ENCODE measurements at places on chromosomes 2 and 18.
A peak's percentile ranks its signal among the peaks of the same experiment; 100 is the strongest.

DNA sequence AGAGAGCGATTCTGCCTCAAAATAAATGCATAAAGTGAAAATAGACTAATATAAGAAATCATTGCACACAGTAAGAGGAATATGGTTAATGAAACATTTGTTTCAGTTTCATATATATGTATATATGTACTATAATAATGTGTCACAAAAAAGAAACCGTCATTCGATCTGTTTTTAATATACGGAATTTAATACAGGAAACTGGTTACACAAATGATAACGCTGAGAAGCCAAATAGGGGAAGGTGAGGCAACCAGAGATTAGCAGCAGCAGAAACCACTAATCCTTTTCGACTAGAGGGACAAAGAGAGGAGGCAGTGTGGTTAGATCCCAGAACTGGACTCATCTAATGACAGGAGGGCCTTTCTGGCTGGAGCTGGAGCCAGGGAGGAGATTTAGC lies 64.2 kb upstream of the GREB1L start:
- no peak for DNase-seq

GRCh38 chr2:227228061-227228667 lies 63.7 kb downstream of the COL4A3 start:
- DNase-seq, result no peak

- no peak for DNase-seq
Observed at GRCh38 chr2:134852518-134852917, 14.1 kb downstream of the ACMSD start.

DNA sequence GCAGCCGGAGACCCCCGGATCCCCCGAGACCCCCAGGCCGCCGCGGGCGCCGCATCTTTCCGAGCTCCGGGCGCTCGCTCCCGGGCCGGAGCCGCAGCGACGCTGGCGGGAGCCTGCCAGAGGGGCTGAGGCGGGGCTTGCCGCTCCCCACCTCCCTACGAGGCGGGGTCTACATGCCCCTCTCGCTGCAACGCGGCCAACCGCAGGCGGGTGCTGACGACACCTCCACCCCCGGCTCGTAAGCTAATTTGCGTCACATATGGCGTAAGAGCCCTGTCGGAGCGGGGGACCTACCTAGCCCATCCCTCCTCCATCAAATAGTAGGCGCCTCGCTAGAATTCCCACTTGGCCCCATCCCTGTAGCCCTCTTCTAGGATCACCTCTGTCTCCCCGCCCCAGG lies at the start of gene PTPRN:
Gene PTPRN, minus strand, starts transcription at position 124 of the 400 bp plus-strand sequence. Its CDS starts 69 bp downstream, at position 55.
- peak; percentile 85 for DNase-seq

DNA sequence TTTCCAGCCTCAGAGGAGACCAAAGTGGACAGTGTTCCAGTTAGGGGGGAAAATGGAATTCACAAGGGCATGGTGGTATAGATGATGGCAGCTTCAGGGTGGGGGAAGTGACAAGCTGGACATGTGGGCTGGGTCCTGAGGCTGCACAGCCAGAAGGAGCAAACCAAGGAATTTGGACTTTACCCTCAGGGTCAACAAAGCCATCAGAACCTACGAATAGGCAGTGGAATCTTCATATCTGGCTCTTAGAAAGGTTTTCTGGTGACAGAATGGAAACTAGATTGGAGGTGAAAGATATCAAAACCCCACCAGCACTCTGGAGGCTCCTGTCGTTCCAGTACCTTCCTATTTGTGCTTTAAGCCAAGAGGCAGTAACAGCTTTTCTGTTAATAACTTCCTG lies 127.1 kb downstream of the SETBP1 start:
- DNase-seq, result no peak

Measured in NCI-H510A (cell line).